ENCODE measurements at places on chromosomes 16 and 17.

- peak; percentile 85 for DNase-seq
Measured at GRCh38 chr17:933312-934073, 46.1 kb downstream of the NXN start.

- no peak for DNase-seq
Measured at GRCh38 chr17:75133001-75133400, 1.5 kb upstream of the NT5C start.

GRCh38 chr17:8146381-8147140 lies 5.6 kb downstream of the PER1 start:
- DNase-seq, result no peak

GRCh38 chr17:64780096-64781013 lies 118.2 kb upstream of the SMURF2 start:
- peak; percentile 69 for DNase-seq

GRCh38 chr16:23257682-23258081 lies 44.4 kb upstream of the SCNN1B start:
- DNase-seq, result peak; percentile 36

GRCh38 chr17:65277576-65277975 lies 140.4 kb downstream of the RGS9 start:
- no peak for DNase-seq

DNA sequence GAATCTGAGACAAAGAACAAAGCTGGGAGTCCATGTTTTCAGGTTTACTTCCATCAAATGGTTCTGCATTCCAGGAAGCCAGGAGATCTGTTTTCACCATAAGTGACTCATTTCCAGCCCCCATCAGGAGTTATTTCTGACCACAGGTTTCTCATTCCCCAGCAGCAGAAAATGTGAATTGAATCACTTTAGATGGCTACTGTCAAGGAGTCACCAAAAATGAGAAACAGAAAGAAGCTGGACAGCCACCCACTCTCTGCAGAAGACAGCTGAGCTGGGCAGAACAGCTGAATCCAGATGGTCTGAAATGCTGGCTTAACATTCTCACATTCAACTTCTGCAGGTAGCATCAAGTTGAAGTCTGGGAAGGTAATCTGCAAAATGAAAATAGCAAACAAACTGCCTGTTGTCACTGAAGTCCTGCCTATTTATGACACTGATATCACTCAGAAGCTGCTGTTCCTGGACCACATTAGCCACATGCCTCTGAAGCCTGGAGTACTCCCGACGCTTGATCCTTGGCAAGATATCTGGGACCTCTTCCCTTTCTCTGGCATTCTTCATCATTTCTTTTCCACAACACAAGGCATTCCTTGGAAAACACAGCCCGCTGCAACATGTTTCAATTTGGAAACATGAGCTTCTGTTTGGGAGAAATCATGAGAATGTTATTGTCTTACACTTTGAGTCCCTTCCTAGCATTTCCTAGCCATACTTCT lies 15.3 kb downstream of the CCL11 start:
- DNase-seq, result no peak

GRCh38 chr17:35726127-35726952 lies 5.1 kb upstream of the RASL10B start:
- DNase-seq, result peak; percentile 76

DNA sequence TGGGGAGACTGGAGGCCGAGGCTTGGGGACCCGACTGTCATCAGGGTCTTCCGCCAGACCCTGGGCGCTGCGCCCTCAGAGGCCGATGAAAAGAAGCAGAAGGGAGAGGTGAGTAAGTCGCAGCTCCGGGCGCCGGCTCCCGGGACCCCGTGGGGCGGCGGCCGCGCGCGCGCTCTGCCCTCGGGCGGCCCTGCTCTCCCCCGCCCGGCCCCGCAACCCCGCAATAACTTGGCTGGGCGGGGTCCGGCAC lies 392 bp upstream of the ABHD15 start:
- DNase-seq, result no peak

DNA sequence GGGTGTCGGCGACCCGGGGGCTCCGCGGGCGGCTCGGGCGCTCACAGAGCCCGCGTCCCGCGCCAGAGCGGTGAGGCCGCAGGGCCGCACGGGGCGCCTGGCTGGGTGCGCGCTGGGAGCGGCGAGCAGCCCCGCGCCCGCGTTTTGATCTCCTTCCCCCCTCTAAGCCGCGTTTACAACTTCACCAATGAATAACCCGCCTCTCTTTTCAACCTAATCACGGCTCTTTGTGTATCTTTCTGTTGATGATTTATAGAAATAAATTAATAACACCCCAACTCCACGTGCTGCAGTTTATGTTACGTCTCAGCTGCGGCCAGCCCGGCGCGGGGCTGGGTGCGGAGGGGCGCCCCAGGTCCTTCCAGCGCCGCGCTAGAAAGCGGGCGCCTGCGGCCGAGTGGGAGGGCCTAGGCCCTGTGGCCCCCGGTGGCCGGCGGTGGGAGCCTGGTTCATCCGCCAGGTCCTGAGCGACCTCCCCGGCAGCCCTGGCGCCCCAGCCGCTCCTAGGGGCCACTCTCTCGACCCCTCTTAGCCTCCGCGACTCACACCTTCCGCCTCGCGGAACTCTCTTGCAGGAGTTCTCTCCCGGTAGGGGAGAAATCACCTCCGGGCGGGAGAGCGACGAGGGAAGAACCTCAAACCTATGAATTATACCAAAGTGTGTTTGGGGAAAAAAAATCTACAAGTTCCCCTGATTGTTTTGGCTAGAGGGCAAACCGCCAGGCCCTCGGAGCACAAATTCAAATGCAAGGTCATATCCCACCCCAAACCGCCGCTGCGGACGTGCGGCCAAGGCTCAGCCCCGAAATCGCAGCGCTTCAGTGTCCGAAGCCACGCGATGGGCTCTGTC lies 1.9 kb downstream of the HNF1B start:
- no peak for DNase-seq

DNA sequence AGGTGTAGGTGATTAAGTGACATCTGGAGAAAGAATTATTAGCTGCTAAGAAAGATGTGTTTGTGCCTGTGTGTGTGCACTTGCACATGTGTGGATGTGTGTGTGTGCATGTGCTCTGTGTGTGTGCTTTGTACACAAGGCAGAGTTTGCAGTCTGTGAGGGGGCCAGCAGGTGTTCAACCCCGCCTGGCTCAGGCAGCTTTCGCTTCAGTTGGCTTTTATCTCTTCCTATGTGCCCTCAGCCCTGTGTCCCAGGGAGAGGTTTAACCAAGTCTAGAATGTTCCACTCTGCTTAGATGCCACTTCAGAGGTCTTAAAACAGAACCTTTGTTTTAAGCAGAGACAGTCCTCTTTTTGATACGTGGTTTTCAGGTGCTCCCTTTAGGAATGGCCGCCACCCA lies 58.8 kb downstream of the CDH13 start:
- no peak for DNase-seq

DNA sequence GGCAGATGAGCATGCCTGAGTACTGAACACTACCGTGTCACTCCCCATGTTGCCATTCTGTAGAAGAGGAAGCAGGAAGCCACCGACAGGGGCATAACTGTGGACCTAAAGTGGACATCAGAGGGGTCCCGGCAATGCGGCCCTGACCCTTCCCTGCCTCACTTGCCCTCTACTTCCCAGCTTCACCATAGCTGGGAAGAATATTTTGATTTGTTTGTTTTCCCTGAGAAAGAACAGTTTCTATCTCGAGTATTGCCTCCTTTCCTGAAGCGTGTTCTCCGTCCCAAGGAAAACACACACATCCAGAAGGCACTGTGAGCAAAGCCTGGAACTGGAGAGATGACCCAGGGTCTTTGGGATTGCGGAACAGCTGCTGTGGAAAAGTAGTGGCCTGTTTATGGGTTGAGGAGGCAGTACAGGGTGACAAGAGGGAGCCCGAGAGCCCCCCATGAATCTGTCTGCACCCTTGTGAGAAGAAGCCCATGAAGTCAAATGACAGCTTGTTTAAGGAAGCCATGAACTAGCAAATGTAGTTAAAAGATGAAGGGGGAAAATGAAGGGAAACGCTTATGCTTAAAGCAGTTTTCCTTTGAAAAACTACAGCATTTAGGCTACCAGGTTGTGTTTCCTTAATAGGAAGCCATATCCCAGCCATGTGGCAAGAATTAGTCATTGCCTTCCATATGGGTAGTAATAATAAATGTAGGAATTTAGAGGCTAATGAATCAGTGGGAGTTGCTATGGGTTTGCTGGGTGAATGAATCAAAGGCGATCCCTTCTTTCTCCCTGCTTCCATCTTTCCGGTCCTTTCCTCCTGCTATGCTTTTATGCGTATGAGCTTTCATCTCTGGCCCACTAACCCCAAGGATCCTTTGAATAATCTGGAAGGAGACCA lies 90.0 kb upstream of the TBX2 start:
- peak; percentile 36 for DNase-seq

DNA sequence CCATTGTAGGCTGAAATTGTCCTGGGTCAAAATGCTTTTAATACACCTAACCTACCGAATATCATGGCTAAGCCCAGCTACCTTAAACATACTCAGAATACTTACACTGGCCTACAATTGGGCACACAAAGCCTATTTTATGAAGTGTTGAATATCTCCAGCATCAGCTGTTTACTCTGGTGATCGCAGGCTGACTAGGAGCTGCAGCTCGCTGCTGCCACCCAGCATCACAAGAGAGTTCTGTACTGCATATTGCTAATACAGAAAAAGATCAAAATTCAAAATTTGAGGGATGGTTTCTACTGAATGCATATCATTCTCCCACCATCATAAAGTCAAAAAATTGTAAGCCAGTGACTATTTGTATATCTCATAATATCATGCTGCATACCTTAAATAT lies 55.3 kb downstream of the ULK2 start:
- DNase-seq, result no peak

DNA sequence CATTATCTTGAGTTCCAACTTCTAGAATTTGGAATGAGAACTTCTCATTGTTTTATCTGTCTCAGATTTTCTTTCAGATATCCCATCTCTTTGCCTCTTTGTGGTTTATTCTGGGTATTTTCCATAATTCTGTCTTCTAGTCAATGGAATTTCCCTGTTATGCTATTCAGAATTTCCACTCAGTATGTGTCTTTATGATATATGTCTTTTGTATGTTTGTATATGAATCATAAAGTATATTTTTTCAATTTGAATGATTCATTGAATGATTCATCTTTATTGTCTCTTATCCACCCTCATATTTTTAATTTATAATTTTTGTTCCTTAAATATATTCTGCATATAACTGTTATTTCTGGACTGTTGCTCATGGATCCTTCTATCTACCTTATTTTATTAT lies 729.7 kb upstream of the GOT2 start:
- DNase-seq, result peak; percentile 33
